ENCODE measurements at places on chromosomes 2 and 18.
A peak's percentile ranks its signal among the peaks of the same experiment; 100 is the strongest.

GRCh38 chr2:233905945-233906344 is 11.2 kb upstream of the TRPM8 start:
- no peak for DNase-seq

GRCh38 chr2:176079285-176079830 is 4.4 kb downstream of the EVX2 start:
- no peak for DNase-seq

DNA sequence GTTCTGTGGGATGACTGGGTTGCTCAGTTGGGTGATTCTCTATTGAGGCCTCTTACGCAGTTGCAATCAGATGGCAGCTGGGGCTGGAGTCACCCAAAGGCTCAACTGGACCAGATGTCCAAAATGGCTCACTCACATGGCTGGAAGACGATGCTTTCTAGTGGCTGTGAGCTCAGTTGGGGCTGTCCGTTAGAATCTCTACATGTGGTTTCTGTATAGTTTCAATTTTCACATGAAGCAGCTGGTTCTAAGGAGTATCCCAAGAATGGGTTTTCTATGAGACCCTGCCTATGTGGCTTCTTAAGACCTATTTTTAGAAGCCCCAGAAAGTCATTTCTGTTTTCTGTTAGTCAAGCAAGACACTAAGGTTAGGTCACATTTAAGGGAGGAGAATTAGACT is 4.4 kb downstream of the XRCC5 start:
- DNase-seq, result peak; percentile 49

DNA sequence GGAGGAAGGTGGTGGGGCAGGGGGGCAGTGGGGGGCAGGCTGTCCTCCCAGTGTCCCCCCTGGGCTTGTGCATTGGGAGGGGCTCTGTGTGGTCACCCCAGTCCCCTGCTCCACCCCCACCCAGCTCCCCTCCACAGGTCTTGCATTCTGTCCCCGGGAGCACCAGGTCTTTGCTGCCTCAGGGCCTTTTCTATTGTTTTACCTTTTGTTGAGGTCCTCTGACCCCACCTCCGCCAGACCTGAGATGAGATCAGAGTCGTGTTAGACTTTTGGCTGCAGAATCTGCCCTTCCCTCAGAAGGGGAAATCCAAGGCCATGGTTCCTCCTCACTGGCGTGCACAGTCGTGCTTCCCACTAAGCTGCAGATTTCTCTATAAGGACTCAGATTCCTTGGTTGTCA is 20.8 kb downstream of the ATG4B start:
- DNase-seq, result no peak

DNA sequence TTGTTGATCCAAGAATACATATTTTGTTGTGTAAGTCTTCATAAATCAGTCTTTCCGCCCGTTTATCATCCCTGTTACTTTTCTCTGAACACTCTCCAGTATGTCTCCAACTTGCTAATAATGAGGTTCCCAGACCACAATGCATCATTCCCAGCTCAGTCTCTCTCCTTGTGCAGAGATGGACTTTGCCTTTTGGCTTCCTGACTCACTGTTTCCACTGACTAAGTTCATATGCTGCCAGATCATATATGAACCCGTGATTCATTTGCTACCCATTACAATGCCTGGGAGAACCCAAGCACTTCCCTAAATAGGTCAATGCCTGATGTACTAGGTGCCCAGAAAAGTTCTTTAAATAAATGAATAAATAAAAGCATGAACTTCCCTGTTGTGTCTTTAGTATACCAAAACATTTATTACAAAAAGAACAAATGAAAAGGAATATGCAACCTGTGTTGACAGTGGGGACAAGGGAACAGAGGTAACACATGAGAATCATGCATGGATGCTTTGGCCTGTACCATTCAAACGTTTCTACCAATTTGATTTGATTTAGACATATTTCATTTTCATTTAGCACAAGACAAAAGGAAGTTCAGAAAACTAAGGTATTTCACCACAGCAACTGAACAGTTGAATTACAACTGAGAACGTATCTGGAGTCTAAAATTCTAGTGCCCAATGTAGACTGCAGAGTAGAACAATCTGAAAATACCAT is 215.4 kb upstream of the HNRNPA3 start:
- peak; percentile 80 for DNase-seq

All from activated CD4-positive, alpha-beta T cell treated with anti-CD3 and anti-CD28 coated beads, Interleukin-10, Interleukin-2, amounts not matched to agents 100 ng/mL and 50 ng/mL, durations not matched to agents 16 hours and 8 hours (primary cell).